ENCODE measurements at places on chromosomes 1 and 21. TPM values are rescaled to one million over a fixed set of nuclear protein-coding genes. Genes with fewer than 3 reads are reported as not detected.

DNA sequence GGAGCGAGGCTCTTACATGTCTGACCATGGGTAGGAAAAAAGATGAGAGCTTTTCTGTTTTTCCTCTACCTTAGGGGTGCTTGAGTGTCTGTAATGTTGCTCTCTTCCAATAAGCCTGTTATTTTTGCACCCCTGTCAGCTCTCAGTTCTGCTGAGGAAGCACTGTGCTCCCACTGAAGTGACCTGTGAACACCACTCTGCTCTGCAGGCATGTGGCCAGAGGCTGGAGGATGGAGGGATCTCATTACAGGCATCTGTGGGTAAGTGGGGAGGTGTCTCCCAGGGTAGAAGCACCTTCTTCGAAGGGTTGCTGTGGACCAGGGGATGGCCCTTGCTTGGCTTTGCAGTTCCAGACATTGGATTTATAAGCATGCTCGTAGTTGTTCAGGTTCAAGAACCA is 56.8 kb upstream of the RBM15 start:
- DNase-seq = no peak

DNA sequence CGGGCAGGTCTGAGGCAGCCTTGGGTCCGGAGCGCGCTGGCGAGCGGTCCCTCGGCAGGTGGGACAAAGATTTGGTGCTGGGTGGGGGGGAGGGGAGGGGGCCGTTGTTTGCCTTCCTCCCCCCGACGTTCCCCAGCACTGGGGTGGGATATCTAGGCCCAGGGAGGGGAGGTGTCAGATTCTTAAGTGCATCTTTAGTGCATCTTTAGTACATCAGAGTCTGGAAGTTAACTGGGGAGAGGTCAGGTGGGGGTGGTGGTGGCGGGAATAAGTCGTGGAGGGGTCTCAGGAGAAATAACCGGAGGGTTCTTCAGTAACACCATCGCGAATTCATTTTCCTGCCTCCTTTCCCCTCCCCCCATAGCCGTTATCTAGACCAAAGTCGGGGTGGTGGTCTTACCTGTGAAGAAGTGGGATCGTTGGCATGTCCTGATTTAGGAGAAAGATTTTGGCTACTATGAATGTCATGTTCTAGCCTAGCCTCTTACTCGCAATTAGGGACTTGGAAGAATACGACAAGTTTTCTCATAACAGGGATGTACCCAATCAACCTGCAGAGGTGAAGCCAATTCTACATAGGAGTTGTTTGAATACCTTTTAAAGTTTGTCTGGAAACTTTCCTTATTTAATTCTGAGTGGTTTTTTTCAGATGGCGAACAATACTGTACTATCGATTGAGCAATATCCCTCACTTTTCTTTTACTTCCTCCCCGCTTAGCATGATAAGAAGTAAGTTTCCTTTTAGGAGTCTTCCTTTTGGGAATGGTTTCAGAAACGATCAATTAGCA is 886 bp downstream of the ZMYM4 start:
- no peak for DNase-seq

The B3GALT2 gene
- total RNA-seq = 1.3 TPM

The ATP1A2 gene
- total RNA-seq = 2.3 TPM

- DNase-seq = no peak
These were observed 52.8 kb upstream of the IFFO2 start for GRCh38 chr1:19009126-19009881.

- DNase-seq = no peak
These were observed 50.2 kb downstream of the KCNN3 start for GRCh38 chr1:154819628-154820590.

The KCNN3 gene
- 1.1 TPM for total RNA-seq

DNA sequence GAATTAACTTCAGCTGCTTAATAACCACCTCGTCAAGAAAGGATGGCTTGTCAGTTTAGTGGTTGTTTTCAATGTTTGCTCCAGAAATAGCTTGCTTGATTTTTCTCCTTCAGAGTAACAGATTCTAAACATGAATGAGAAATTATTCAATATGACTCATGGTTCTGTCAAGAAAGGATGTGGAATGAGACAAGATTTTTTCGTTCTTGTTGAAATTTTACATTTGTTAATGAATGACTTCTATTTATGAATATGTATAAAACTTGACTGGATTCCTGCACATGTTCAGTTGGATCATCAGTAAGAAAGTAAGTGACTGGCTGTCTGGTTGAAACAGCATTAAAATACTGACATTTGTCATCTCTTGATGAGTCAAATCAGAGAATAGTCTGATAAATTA is 38.3 kb downstream of the IFI44 start:
- DNase-seq = no peak

DNA sequence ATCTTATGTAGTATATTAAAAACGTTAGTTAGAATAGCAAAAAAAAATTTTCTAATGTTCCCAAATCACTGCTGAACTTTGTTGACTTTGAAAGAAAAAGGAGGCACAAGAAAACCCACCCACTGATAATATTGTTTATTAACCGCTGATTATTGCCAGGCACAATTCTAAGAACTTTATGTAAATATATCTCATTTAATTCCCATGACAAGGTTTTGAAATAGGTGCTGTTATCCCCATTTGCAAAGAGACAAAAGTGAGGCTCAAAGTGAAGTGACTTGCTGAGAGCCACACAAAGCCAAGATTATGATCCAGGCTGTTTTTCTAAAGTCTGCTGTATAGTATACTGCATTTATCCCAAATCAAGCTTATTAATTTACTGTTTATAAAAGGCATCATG is 56.4 kb downstream of the SASS6 start:
- no peak for DNase-seq

DNA sequence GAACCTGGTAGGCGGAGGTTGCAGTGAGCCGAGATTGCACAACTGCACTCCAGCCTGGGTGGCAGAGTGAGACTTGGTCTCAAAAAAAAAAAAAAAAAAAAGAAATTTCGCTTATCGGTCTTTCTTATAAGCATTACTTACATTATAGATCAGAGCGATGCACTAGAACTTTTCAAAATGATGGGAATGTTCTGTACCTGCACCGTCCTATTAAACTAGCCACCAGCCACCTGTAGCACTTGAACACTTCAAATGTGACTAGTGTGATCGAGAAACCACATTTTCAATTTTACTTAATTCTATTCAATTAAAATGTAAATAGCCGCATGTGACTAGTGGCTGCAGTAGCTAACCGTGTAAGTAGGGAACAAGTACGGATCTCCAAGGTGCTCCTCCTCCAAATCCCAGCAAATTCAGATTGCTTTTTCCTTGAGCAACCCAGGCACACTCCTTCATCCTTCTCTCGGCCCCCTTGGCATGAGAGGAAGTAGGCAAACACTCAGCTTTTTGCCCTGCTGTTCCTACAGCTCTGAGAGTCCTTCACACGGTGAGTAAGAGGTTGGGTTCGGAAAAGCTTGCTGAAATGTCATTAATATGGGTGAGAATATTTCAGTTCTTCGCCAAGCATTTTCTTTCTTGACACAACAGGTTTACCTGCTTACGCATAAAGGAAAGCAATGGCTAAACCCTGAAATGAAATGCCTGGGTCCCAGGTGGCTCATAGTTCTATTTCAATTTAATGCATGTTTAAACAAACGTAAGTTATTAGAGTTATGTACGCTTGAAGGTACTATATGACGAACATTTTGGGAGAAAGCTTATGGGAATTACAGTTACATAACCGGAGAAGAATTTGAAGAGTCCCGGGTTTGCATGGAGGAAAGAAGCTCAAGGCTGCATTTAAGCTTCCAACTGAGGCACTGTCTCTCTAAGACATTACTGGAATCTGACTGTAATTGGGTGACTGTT is 69.5 kb upstream of the HUNK start:
- no peak for DNase-seq

The S100A12 gene
- not detected for total RNA-seq

The RPTN gene
- not detected for total RNA-seq

- peak; percentile 1 for DNase-seq
These were observed 272.1 kb downstream of the GRIK3 start for GRCh38 chr1:36762174-36762573.

GRCh38 chr1:71242239-71242638 is 161.4 kb upstream of the ZRANB2 start:
- no peak for DNase-seq

The OR2AK2 gene
- total RNA-seq = not detected

The HSD3B1 gene
- 61.3 TPM for total RNA-seq

GRCh38 chr1:193448682-193449461 is 262.5 kb upstream of the B3GALT2 start:
- DNase-seq = peak; percentile 70

DNA sequence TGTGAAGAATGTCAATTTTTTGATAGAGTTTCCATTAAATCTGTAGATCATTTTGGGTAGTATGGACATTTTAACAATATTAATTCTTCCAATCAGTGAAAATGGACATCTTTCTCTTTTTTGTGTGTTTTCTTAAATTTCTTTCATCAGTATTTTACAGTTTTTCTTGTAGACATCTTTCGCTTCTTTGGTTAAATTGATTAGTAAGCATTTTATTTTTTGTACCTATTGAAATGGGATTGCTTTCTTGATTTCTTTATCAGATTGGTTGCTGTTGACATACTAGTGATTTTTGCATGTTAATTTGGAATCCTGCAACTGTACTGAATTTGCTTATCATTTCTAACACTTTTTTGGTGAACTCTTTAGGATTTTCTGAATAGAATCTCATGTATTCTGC is 683.2 kb upstream of the NCAM2 start:
- DNase-seq = no peak

- DNase-seq = no peak
These were observed 25.2 kb upstream of the FOXE3 start for GRCh38 chr1:47390843-47391242.

GRCh38 chr1:224513383-224513782 is 78.8 kb upstream of the WDR26 start:
- DNase-seq = no peak

- no peak for DNase-seq
These were observed 126.3 kb upstream of the CXADR start for GRCh38 chr21:17386498-17386897.

The CFHR4 gene
- total RNA-seq = not detected

- DNase-seq = no peak
These were observed 17.2 kb downstream of the CC2D1B start for GRCh38 chr1:52348704-52349300.

DNA sequence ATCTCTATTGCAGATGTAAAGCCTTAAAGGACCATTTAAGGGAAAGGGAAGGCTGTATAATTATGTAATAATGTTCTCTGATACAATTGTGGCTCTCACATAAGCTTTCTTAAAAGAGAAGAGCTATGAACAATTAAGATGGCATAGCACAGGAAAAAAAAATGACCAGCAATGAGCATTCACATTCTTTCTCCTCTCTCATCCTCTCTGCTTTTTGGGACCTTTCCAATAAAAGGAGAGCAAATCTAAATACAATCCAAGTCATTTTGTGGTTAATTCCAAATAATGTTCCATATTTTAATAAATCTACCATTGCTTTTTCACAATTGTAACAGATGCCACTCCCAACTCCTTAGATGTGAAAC is 23.5 kb downstream of the SMYD3 start:
- no peak for DNase-seq

The CFHR2 gene
- total RNA-seq = not detected

DNA sequence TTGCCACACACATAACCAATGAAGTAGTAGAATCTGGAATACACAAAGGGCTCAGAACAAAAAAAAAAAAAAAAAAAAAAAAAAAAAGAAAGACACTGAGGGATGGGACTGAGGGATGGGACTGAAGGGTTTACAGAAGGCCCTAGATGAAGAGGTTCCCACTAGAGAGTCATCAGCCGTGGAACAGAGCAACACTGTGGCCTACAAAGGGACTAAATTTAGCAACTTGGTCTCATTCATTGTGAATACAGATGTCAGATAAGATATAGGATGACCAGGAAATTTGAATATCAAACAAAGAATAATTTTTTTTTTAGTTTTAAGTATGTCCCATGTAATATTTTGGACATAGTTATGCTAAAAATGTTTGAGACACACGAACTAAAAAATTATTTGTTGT is 62.1 kb downstream of the GLUL start:
- no peak for DNase-seq

The AXDND1 gene
- 0.35 TPM for total RNA-seq

The ARHGAP29 gene
- 29.7 TPM for total RNA-seq

DNA sequence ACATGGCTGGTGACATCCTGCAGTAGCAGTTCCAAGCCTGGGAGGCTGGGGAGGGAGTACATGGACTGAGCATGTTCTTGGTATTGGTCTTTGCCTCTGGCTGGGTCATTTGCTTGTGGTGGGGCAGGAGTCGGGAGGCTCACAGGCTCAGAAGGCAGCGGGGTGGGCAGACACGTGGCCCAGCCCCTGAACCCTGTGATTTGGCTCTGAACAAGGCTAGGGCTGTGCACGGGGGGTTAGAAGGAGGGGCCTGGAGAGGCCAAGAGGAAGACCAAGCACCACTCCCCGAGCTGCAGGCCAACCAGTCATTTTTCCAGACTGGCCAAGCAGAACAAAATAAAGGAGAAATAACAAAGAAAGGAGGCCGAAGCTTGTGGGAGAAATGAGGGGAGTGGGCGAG is 9.7 kb upstream of the PRELP start:
- DNase-seq = no peak

GRCh38 chr1:233357595-233358397 is 30.3 kb downstream of the MAP3K21 start:
- no peak for DNase-seq

The SH2D2A gene
- 2.7 TPM for total RNA-seq

DNA sequence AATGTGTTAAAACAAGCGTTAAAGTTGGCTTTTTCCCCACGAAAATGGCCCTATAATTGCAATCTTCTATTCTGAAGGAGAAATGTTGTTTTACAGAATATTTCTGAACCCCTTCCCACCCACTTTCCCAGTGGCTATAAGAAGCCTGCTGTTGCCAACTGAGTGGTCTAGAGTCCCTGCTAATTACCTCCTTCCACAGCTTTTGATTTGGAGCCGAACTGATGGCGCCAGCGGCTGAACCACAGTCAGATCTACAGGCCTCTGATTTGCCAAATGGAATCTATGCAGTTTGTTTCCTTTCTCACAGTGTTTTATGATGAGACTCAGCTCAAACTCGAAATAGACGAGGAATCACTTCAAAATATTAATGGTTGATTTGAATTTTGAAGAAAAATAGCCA is 76.0 kb upstream of the C1orf105 start:
- DNase-seq = no peak

GRCh38 chr1:59631561-59632255 is 183.0 kb upstream of the HOOK1 start:
- no peak for DNase-seq

- DNase-seq = peak; percentile 78
These were observed at the start of gene COL9A2 for GRCh38 chr1:40316595-40317393. Gene COL9A2, minus strand, starts transcription at chr1:40317286. Its CDS starts 89 bp downstream, at chr1:40317197.

DNA sequence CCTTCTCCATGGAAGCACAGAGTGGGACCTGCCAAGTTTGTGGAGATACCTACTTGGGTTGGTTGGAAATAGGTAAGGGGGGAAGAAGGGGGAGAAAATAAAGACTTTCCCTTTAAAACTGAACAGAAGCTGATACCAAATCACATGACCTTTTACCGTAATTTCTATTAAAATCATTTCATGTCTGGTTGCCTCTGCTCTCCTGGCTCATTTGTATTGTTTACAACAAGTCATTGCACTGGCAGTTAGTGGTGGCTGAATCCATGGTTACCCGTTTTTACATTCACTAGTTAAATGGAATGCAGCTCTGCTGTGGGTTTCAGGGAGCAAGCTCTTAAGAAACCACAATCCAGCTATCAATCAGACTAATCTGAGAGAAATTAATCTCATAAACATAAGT is 353.7 kb upstream of the ESRRG start:
- no peak for DNase-seq

GRCh38 chr1:41479000-41479807 is 5.3 kb downstream of the EDN2 start:
- no peak for DNase-seq

GRCh38 chr1:218613105-218613504 is 268.0 kb downstream of the TGFB2 start:
- no peak for DNase-seq

- DNase-seq = no peak
These were observed 223.7 kb upstream of the IRF2BP2 start for GRCh38 chr1:234833646-234834045.

Data from Peyer's patch (tissue), 4 donors.